ENCODE measurements at places on chromosomes 16 and 17.

DNA sequence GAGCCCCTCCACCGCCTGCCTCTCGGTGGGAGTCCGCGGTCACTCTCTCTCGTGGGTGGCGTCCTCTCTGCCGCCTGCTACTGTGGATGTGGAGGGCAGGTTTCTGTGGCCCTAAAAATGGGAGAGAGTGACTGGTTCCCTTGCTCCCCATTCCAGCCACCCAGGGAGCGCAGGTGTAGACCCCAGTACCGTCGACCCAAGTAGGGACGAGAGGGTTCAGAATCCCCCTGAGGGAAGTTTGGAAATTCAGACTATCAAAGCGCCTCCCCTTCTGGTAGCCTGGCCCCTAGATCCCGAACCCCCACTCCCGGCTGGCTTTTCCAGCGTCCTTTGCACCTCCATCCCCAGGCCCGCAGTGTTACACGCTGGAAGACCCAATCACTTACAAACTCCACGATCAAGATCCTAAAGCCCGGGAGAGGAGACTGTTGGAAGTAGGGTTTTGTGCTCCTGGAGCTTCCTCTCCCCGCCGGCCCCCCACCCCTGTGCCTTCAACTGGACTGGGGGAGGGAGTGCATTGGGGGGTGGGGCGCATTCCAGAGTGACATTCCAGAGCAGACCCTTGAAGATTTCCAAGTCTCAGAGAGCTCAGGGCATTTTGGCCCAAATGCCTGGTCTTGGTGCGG lies 991 bp downstream of the GPRC5C start:
- DNase-seq: no peak

- DNase-seq: no peak
Observed at GRCh38 chr17:50550661-50551432, 3.9 kb downstream of the SPATA20 start.

DNA sequence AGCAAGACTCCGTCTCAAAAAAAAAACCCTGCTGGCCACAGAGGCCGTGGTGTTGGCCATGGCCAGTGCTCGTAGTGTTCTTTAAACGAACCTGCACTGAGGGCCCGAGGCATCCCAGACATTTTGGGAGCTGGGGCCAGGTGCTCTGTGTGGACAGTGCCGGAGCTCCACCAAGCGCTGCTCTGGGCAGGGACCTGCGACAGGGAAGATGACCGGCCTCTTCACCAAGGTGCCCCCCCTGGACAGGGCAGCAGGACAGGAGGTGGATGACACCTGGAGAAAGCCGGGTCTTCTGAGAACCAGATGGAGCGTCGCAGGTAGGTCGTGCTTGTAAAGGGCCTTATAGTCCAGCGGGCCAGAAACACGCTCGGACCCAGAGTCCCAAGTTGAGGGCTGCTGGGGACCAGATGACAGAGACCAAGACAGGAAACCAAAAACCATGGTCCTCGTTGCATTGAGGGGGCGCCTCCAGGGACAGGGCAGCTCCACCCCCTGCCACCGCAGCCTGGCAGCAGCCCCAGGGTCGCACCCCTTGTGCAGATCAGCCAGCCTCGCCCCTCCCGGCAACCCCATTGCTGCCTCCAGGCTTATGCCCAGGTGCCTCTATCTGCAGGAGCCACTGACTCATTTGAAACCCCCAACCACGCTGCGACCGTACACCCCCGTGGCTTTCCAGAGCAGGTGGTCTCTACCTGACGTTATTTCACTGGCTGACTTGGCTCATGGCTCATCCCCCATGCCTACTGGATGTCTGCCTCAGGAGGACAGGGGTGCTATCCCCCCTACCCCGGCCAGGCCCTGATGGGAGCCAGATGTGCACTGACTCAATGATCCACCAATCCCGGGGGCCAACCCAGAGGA lies 4.2 kb upstream of the NTN3 start:
- no peak for DNase-seq

DNA sequence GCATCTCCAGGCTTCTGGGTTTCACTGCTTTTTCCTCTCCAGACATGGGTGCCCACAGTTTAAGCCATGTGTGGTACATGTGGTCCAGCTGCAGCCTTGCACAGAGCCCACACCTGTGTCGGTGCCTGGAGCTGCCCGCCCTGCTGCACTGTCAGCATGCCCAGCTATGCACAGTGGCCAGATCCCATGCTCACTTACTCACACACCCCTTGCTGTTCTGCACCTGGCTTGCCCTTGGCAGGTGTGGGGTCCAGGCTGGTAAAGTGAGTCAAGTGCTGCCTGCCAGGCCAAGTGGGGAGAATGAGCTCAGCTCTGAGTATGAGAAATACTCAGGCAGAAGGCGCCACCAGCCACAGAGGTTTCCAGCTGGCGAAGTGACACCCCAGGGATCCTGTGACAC lies 739.9 kb downstream of the CDH11 start:
- no peak for DNase-seq

- no peak for DNase-seq
Observed at GRCh38 chr16:54505549-54506213, 219.1 kb upstream of the IRX3 start.

- DNase-seq: no peak
Observed at GRCh38 chr17:43825567-43825966, 7.4 kb downstream of the MPP3 start.

GRCh38 chr17:62641153-62641552 lies 13.7 kb downstream of the MRC2 start:
- DNase-seq: no peak

Measured in stimulated activated CD4-positive, alpha-beta T cell treated with anti-CD3 and anti-CD28 coated beads, Interleukin-15, amount 100 ng/mL, for 24 hours (primary cell).